Right lung (tissue), 10 donors: ENCODE measurements at places on chromosomes 4 and X.

- DNase-seq, result no peak
Observed at GRCh38 chrX:108415891-108416290, 22.3 kb downstream of the COL4A6 start.

DNA sequence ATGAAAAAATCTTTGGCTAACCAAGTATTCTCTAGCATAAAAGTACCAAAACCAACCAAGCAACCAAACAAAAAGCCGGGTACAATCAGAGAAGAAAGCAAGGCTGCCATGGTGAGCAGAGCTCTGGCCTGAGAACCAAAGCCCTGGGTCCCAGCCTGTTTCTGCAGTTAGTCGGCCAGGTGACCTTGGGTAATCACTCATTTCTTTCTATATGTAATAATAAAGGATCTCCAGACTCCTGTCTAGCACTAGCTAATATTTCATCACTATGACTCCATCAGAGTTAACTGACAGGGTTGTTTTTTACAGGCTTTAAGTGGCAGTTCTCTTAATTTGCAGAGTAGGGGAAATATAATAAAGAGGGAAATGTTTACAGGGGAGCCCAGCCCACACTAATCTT is 34.0 kb upstream of the RASGEF1B start:
- no peak for DNase-seq

GRCh38 chrX:50718776-50719175 is 95.2 kb downstream of the SHROOM4 start:
- DNase-seq, result no peak

DNA sequence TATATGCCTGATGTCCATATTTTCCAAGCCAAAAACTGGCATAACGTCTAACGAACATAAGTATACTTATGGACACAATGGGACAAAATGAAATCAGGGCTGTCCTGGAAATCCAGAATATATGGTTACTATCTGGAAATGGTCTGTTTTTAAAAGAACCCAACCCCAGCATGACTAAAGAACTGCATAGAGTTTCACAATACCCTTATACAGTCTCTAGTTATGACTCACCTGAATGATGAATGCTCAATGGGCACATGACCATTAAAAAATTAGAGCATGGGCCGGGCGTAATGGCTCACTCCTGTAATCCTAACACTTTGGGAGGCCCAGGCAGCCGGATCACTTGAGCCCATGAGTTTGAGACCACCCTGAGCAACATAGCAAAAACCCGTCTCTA is 31.8 kb downstream of the AMMECR1 start:
- no peak for DNase-seq

GRCh38 chr4:65089666-65090065 is 580.6 kb downstream of the EPHA5 start:
- no peak for DNase-seq

- DNase-seq, result no peak
Observed at GRCh38 chrX:9038244-9038643, 4.3 kb upstream of the FAM9B start.

DNA sequence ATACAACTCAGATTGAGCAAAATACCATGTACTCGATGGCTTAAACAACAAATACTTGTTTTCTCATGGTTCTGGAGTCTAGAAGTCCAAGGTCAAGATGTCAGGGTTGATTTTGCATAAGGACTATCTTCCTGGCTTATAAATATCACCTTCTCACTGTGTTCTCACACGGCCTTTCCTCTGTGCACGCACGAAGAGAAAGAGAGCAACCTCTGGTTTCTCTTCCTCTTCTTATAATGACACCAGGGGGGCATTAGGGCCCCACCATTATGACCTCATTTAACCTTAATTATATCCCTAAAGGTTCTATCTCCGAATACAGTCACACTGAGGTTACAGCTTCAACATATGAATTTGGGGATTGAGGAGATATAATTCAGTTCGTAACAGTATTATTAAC is 504.0 kb downstream of the MAGEE1 start:
- no peak for DNase-seq
